Progenitor cell of endocrine pancreas (in vitro differentiated cells): ENCODE measurements at places on chromosomes 3 and 15. TPM values are rescaled to one million over a fixed set of nuclear protein-coding genes. Genes with fewer than 3 reads are reported as not detected.

DNA sequence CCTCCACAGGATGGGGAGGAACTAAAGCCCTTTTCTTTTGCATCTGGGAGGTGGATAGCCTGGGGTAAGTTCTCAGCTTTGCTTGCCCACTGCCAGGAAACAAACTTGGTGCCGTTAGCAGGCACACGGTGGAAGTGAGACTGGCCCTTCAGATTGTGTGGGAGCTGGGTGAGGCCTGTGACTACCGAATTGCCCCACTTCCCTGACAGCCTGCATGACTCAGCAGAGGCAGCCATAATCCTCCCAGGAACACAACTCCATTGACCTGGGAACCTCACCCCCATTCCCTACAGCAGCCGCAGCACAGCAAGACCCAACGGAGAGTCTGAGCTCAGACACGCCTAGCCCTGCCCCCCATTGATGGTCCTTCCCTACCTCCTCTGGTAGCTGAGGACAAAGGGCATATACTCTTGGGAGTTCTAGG, 282.6 kb downstream of the KLF13 start:
- no peak for DNase-seq

DNA sequence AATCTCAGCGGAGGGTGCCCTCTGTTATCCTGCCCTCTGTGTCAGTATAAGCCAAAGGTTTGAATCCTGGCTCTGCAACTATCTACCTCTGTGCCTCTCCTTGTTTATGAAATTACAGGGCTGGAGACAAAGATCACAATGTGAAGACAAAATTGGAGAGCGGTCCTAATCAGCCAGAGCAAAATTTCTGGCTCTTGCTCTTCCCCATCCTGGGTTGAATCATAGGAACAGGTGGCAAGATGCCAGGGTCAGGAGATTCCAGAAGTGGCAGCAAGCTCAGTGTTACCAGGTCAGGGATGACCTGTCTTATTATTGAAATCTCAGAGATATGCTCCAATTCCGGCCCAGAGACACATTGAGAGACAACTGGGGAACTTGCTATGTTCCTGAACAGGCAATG, 2.3 kb upstream of the CCR2 start:
- no peak for DNase-seq

ITGA11 gene
- not detected in 2 replicates for total RNA-seq

GRK7 gene
- 0.14 TPM in 1 of 2 replicates, not detected in the other for total RNA-seq

GRCh38 chr3:170130532-170130931, 51.0 kb downstream of the PHC3 start:
- no peak for DNase-seq

SLC12A8 gene
- 9.2 and 10.7 TPM in 2 replicates for total RNA-seq

DNA sequence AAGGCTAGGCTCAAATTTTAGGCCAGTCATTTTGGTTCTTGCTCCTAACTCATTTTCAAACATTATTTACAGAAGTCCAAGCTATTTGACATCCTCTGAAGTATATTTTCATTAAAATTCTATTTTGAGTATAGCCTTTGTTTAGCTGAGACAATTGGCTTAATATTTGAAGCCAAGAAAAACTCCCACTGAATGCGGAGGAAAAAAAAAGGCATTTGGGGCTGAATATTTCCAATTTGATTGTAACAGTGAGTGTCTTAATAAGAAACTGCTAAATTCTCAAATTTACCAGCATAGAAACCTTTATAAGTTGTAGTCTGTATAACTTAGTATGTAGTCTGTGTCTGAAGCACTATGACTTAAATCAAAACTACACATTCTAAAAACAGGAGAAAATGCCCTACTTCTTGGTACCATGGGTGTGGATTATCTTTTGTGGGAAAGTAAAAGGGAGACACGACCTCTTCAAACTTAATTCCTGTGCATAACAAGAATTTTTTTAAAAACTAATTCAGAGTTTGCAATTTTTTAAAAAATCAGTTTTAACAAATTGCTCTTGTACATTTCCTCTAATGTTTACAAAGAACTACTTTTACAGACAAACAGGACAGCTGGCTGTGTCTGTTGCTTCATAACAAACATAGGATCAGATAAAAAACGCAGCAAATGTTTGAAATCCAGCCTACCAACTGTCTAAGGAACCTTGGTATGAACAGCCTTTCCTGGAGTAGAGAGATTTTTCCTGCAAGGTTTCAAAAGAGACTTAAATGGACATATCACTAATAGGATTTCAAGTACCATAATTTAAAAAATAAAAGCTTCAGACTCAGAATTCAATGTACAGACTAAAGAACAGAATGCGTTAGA, 52.7 kb upstream of the LMOD3 start:
- no peak for DNase-seq

LHFPL4 gene
- 0.55 and 0.64 TPM in 2 replicates for total RNA-seq

- DNase-seq = no peak
These were observed 17.2 kb downstream of the CDCP1 start for GRCh38 chr3:45128950-45129349.

GP9 gene
- not detected in 2 replicates for total RNA-seq

GRCh38 chr3:46615050-46615775, 2.9 kb downstream of the FAM240A start:
- no peak for DNase-seq

CAV3 gene
- not detected in 2 replicates for total RNA-seq

- no peak for DNase-seq
These were observed 67.6 kb downstream of the DAPK2 start for GRCh38 chr15:63978511-63979261.

POPDC2 gene
- 2.9 and 3.8 TPM in 2 replicates for total RNA-seq

DNA sequence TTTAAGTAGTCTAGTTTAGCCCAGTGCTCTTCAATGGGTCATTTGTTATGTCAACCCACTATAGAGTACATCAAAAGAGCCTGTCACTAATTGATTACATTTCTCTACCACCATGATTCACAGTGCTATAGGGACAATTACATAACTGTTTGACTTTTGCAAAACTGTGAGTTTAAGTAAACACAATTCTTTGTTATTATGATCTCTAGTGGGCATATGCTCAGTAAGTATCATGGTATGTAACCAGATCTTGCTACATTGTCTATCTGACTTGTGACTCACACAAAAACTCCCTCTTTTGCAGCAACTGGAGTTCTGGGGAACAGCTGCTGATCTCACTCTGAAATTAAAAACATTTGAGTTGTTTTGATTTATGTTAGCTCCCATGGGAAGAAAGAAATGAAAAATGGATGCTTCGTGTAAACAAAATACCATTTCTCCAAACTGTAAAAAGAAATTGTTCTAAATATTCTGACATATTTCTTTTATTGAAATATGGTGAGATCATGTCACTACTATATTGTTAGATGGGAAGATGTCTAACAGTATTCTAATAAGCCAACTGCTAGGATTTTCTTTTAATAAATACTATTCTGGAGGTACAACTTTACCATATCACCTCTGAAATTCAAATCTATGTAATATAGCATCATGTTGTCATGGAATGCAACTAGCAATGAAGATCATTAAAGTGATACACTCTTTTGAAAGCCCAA, 470.4 kb downstream of the ROBO1 start:
- no peak for DNase-seq

IMPG2 gene
- 0.82 and 0.98 TPM in 2 replicates for total RNA-seq

TM4SF1 gene
- total RNA-seq = 2.1 and 2.3 TPM in 2 replicates

DNA sequence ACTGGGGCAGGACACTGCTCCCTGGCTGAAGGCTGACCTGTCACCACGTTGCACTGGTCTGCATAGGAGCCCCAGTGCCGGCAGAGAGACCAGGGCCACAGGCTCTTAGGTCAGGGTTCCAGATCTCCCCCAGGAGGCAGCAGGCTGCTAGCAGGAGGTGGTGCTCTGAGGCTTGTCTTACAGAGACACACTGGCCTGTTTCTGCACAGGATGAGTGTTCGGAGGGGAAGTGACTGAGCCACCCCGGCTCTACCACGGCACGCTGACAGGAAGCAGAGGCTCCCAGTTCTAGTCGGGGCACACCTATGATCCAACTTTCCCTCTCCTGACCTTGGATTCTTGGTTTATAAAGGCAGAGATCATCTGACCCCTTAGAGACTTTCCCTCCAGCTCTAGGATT, 8.6 kb downstream of the FBXL22 start:
- DNase-seq = no peak

GRCh38 chr3:146226881-146227280, 24.0 kb downstream of the PLSCR4 start:
- DNase-seq = no peak

DNA sequence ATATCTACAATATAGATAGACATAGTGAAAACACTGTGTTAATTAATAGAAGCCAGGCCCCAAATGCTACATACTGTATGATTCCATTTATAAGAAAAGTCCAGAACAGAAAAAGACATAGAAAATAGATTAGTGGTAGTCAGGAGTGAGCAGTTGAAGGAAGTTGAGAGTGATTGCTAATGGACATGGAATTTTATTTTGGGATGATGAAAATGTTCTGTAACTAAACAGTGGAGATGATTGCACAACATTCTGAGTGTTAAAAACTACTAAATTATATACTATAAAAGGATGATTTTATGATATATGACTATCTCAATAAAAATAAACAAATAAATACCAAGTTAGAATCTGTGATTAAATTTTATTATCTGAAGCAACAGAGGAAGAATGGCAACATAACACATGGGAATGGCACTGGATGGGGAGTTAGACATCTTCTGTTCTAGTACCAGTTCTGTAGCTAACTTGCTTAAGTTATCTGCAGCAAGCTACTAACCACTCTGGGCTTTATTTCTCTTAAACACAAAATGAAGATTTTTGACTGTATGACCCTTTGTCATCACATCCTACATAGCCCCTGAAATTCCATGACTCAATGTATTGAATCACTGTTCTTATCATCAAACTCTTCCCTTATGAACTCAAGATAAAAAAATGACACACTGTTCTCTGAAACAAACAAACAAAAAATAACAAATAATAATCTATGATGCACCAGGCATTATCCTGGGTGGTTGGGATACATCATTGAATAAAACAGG, 612.7 kb downstream of the TBL1XR1 start:
- DNase-seq = no peak

TNFSF10 gene
- total RNA-seq = 0.36 and 0.72 TPM in 2 replicates

DNA sequence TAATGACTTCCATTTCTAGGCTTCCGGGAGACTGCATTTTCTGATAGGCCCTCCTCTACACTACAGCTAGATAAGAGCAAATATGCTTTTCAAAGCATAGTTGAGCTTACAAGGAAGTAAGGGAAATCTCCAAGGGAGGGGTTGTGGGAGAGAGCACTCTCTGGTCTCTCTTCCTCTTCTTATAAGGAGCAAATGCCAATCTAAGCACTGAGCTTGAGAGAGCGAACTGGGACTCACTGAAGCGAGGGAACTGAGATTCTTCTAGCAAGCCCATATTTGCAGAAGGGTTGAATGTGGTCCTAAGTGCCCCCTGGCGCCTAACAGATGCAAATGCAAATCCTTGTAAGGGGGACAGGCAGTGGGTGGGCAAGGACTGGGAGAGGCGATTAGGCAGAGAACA, 164.8 kb downstream of the ERC2 start:
- no peak for DNase-seq

DNA sequence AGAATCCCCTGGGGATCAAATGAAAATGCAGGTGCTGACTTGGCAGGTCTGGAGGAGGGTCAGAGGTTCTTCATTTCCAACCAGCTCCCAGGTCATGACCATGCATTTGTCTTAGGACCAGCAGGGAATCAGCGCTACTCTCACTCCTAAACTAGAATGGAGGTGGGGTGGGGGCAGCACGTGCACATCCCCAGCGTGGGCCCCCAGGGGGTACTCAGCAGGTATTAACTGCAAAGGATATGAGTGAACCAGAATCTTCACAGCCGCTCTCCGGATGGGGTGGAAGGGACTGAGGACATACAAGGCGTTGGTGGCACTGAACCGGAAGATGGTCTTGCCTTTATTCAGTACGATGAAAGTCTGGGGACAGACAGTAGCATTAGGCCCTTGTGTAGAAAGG, 19.4 kb downstream of the SCN5A start:
- DNase-seq = no peak

- DNase-seq = no peak
These were observed 216.9 kb upstream of the THBS1 start for GRCh38 chr15:39363761-39364586.

TLR9 gene
- total RNA-seq = not detected in 2 replicates

- no peak for DNase-seq
These were observed 147.7 kb upstream of the TSC22D2 start for GRCh38 chr3:150260398-150260710.

- DNase-seq = no peak
These were observed 136.6 kb upstream of the RARB start for GRCh38 chr3:25291481-25291905.

NR1I2 gene
- 0.62 and 1.0 TPM in 2 replicates for total RNA-seq

DNA sequence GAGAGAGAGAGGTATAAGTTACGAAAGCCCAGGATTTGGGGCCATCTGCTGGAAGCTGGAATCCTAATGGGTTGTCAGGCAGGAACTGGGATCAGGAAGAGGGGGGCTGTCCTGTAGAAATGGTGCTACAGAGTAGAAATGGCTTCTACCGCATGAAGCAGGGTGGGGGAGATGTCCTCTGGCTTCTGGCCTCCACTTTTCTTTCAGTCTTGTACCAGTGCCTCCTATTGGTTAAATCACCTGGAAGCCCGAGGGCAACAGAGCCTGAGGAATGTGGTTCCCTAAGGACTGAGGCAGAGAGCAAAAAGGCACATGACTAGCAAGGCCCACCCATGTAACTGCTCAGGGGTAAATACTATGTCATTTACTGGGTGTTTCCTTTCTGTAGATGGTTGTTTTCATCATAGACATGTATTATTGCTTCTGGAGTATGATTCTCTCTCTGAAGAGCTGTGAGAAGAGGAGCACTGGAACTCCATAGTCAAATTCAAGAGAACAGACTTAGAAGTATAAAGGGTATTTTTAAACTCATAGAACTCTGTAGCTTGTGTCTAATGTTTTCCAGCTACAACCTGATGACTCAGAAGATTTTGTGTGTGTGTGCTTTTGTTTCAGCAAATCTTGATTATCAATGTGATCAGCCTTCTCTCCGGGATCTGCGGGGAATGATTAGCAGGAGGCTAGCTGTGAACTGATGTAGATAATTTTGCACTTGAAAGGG, 20.2 kb upstream of the MITF start:
- no peak for DNase-seq

DNA sequence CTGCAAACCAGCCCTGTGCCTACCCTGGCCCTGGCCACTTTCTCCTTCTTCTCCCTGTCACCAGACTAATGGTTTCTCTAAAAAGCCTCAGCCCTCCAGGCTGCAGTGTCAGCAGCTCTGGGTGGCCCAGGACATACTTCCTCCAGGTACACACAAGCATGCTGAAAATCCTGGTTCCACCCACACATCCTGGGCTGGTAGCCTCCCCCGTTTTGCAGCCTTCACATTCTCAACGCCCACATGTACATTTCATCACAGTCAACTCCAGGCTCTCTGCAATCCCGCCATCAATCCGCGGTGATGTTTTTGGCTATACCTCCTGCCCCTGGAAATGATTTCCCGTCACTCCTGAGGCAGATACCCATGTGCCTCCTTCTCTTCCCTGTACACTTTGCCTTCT, 59.4 kb downstream of the MAGEF1 start:
- no peak for DNase-seq

GRCh38 chr3:194884649-194885315, 199.1 kb downstream of the FAM43A start:
- DNase-seq = no peak

ECE2 gene
- not detected in 2 replicates for total RNA-seq

GRCh38 chr3:151550642-151551041, 89.8 kb upstream of the IGSF10 start:
- no peak for DNase-seq

- DNase-seq = no peak
These were observed 579.4 kb upstream of the TBL1XR1 start for GRCh38 chr3:177776661-177777101.
